ENCODE measurements at places on chromosomes 2 and 18. TPM values are rescaled to one million over a fixed set of nuclear protein-coding genes. Genes with fewer than 3 reads are reported as not detected.

- H3K4me3 ChIP-seq = no peak overlapping the region
- no peaks in the 10 kb centered on the region for H3K36me3 ChIP-seq
- H3K27me3 ChIP-seq = no peaks in the 10 kb centered on the region
- H3K27ac ChIP-seq = no peak overlapping the region
These were observed 331.1 kb downstream of the GULP1 start for GRCh38 chr2:188622601-188623260.

- H3K27me3 ChIP-seq = no peaks in the 10 kb centered on the region
- peak; percentile 37 for DNase-seq
- peaks cover 13% of the 10 kb centered on the region for H3K36me3 ChIP-seq
- no peak overlapping the region for H3K4me3 ChIP-seq
These were observed 5.1 kb downstream of the PKDCC start for GRCh38 chr2:42052702-42053481.

DNA sequence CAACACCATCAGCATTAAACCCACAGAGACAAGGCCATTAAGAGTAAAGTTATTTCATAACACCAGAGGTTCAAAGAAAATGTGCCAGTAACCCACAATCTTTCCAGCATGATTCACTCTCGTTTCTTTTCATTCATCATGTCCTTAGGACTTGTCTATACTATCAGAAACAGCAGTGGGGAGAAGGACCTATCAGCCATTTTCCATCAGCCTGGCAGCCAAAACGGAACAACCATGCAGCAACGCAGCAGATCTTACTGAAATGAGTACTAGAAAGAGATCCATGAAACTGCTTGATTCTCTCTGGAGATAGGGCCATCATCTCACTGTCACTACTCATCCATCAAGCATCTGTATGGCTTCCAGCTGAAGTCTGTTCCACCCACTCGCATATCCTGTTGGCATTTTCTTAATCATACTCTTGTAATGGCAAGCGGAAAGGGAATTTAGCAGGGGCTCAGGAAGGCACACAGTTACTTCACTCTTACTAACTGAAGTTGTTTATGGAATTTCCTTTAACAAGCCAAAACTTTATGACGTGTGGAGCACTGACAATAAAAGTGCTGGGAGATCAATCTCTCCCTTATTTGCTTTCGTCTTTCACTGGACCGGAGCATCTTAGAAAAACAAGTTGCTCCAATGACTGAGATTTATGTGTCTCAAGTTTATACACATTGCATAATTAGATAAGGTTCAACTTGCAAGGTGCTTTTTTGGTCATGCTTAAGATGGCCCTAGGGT lies 69.7 kb downstream of the EPHA4 start:
- peak overlapping the region; percentile 42 for H3K27ac ChIP-seq
- DNase-seq = peak; percentile 94
- H3K36me3 ChIP-seq = no peaks in the 10 kb centered on the region
- H3K4me3 ChIP-seq = peak overlapping the region; percentile 40
- H3K27me3 ChIP-seq = no peaks in the 10 kb centered on the region

SLC66A2 gene
- total RNA-seq = 25.3 TPM

DNA sequence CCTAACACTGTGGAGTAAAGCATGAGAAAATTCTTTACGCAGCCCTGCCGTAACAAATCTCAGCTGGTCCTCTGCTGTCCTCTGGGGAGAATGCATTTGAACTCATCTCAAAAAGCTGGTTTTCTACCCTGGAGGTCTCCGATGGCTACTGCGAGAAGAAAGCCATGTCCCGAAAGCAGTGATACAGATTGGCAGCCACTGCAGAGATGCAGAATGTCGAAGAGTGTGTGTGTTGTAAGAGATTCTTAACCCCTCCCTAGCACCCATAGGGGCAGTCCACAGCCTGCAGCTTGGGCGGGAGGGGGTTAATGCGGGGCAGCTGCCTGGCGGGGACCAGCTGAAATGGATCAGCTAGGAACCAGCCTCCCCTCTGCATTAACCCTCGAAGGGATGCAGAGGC lies 235.9 kb downstream of the ZNF516 start:
- H3K27me3 ChIP-seq = peaks cover 2% of the 10 kb centered on the region
- H3K4me3 ChIP-seq = no peak overlapping the region
- H3K4me1 ChIP-seq = no peaks in the 10 kb centered on the region
- H3K36me3 ChIP-seq = no peaks in the 10 kb centered on the region
- no peak for DNase-seq
- H3K27ac ChIP-seq = no peak overlapping the region

- H3K4me1 ChIP-seq = no peaks in the 10 kb centered on the region
- H3K27ac ChIP-seq = no peak overlapping the region
- H3K27me3 ChIP-seq = no peaks in the 10 kb centered on the region
- H3K4me3 ChIP-seq = no peak overlapping the region
- no peak for DNase-seq
These were observed 42.0 kb downstream of the TTR start for GRCh38 chr18:31633392-31634330.

DNA sequence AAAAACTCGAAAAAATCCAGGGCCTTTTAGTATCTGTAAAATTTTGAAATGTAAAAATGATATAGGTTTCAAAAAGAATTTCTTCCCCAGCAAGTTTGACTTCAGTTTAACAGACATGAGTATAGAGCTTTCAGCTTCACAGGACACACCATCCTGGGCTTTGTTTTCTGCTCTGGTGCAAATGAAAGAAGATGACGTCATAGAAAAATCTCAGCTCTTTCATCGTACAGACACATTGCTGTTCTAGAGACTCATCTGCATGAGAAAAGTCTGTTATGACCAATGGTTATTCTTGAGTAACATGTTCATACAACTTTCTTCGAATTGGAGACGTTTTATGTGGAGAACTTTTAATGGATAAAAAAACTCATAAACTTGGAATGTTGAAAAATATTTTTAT lies 111.7 kb upstream of the DYNAP start:
- no peak overlapping the region for H3K27ac ChIP-seq
- DNase-seq = no peak
- no peak overlapping the region for H3K4me3 ChIP-seq
- no peaks in the 10 kb centered on the region for H3K36me3 ChIP-seq
- no peaks in the 10 kb centered on the region for H3K4me1 ChIP-seq
- H3K27me3 ChIP-seq = no peaks in the 10 kb centered on the region
